CD4-positive, CD25-positive, alpha-beta regulatory T cell (primary cell): ENCODE measurements at places on chromosomes 12 and 14. TPM values are rescaled to one million over a fixed set of nuclear protein-coding genes. Genes with fewer than 3 reads are reported as not detected.

The ALDH1L2 gene
- not detected for total RNA-seq

The CABP1 gene
- not detected for total RNA-seq

The DACT1 gene
- 2.0 TPM for total RNA-seq

The OTX2 gene
- total RNA-seq, result not detected

The NFATC4 gene
- not detected for total RNA-seq
